HS-5 (cell line): ENCODE measurements at places on chromosomes 6 and 20.

DNA sequence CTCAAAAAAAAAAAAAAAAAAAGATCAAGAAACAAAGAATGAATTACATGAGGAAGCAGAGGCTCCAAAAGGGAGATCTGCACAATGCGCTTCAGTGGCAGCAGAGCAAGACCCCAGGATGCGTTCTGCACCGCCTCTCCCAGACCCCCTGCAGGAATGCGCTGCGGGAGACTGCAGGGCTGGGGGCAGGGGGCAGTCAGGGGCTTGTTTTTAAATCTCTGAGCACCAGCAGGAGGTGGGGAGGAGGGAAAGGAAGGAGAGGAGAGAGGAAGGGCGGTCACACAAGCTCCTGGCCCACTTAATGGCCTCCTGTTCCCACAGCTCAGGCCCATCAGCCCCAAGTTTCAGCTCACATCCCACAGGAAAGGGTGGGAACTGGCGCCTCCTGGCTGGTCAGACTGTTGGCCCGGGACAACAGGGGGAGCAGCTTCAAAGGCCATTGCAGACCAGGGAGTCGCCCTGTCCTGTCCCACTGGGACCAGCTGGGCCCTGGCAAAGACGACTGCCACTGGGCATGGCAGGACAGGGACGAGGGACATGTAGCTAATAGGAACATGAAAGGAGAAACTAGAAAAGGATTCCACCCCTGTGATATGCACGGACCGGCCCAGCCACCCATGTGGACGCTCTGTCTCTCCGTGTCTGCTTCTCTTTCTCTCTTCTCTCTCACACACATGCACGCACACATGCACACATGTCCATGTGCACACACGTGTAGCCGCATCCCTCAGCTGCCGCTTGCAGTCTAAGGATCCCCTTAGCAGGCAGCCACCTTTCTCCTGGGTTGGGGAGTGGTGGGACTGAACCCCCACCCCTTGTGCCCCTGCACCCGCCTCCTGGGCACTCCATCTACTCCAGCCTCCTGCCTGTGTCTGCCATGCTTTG lies 34.7 kb downstream of the TFEB start:
- no peak for DNase-seq

GRCh38 chr20:54502179-54502578 lies 26.8 kb downstream of the DOK5 start:
- peak; percentile 100 for DNase-seq

- DNase-seq, result no peak
These were observed 9.9 kb downstream of the PRIM2 start for GRCh38 chr6:57327311-57327710.

DNA sequence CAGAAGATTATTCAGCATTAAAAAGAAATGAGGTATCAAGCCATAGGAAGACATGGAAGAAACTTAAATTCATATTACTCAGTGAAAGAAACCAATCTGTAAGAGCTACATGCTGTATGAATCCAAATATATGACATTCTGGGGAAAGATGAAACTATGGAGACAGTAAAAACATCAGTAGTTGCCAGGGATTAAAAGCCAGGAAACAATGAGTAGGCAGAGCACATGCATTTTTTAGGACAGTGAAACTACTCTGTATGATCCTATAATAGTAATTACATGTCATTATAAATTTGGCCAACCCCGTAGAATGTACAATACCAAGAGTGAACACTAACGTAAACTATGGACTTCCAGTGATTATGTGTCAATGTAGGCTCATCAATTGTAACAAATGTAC lies 92.8 kb upstream of the RNF217 start:
- no peak for DNase-seq

DNA sequence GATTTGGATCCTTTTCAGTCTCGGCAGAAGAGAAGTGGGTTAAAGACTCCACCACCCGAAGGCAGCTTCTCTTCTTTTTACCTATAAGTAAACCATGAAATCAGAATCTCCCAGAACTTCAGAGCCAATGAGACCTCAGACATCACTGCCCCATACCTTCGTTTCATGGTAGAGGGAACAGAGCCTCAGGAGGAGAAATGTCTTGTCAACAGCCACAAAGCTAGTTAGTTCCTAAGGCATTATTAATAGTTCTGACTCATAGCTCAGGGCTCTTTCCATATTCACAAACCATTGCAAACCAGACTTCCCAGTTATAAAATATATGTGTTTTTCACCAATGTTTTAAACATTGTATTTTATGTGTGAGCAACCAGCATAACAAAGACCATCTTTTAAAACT lies 118.7 kb upstream of the RIPOR2 start:
- no peak for DNase-seq

DNA sequence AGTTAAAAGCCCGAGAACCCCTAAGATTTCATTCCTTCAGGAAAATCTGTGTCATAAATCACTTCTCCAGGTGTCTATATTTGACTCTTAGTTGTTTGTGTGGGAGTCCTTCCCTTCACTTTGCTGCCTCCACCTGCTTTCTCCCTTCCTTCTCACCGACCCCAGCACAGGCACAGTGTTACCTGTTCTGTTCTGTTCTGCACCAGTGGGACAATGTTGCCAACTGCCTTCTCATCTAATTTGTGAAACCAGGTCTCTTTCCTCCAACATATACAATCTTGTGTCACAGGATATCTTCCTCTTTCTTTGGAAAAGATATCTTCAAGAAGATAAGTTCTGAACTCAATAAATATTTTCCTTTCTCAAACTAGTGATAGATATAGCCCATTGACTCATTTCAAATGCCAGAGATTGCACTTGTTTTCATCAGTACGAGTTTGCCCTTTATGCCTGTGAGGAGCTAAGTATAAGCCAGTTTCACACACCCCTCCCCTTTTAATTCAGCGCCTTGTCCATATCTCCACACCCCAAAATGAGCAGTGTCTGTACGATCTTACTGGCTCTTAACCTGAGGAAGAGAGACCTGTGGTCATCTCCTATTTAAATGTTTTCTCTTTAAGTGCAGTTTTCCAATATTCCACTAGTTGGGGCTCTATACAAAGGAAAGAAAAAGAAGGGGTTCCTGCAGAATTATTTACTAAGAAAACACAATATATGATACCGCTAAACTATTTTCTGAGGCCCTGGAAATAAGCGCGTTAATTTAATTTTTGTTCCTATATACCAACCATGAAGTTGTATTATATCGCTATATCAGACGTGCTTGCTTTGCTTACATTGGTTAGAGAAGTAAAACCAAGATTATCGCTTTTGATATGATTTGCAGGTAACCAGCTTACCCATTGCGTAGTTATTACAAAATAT lies 81.6 kb upstream of the PREP start:
- DNase-seq, result no peak

- DNase-seq, result peak; percentile 30
These were observed 158.7 kb downstream of the SCML4 start for GRCh38 chr6:107665382-107665781.

GRCh38 chr6:134510920-134511319 lies 193.0 kb upstream of the SGK1 start:
- no peak for DNase-seq

- DNase-seq, result no peak
These were observed 55.9 kb downstream of the IL22RA2 start for GRCh38 chr6:137117581-137117980.

DNA sequence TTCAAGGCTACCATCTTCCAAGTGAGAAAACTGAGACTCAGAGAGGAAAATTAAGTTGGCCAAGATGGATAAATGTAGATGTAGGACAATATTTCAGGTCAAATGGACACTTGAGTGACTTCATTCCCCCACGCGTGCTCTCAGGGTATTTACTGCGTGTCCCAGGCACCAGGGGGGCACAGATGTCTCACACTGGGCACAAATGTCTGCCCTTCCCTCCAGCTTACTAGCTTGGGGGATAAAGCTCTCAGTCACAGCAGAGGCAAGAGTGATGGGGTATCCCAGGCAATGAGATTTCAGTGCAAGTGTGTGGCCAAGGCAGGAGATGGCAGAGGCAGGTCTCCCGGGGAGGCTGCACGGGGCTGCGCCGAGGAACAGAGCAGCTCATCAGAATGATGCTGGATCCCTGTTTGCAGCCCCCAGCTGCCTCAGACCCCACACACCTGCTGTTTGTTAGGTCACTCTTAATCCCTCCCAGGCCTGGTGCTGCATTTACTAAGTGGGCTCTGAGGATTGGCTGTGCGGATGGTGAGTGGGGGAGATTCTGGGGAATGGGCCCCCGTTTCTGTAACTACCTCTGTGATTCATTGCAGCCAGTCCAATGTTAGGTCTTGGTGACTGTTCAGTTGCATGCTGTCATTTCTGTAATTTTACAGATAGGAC lies 44.1 kb downstream of the PTK7 start:
- DNase-seq, result no peak

DNA sequence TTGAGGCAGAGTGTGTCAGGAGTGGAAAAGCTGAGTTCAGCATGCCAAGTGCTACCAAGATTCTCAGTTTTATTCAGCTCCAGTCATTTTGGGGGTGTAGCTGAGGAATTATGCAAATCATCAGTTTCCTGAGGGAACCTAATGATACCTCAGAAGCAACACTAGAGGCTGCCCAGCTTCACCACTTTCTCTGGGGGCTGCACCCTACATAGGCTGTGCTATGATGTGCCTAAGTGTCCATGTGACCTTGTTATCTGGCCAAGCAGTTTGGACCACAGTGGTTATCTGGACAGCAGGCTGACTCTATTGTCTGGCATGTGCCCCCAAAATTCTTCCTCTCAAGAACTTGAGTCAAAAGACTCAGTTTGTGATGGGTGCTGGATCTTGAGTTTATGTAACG lies 374.6 kb upstream of the SYNCRIP start:
- DNase-seq, result no peak

DNA sequence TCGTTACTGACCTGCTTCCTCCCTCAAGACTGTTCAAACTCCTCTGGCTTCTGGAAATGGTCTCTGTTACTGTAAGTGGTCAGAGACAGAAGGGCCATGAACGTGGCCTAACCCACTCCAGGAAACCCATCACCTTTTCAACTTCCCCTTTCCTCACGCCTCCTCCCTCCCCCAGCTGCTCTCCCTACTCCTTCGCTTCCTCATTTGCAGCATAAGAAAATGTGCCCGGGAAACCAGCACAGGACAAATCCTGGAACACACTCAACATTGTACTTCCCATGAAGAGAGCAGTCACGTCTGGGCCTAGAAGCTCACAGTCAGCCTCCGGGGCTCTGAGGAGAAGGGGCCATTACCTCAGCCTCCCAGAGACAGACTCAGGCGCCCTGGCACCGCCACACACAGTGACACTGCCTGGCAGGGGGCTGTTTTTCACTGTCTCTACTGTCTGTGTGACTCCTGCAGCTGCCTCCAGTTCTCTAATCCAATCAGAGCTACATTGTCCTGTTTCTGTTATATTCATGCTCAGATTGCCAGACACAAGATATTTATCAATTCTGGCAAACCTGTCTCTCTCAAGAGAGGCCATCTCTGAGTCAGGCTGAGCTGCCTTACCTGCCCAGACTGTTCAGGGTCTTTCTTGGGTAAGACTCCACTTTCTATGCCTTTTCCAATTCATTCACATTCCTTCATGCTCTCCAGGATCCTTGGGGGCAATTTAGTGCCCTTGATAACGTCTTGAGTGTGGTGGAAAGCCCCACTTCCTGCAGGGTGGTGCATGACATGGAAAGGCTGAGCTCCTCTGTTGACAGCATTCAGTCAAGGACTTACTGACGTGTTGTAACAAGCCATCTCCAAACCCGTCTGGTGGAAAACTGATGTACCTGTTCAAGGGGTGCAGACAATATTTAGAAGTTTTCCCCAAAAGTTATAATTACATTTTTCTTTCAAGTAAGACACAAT lies 242.2 kb downstream of the HIVEP2 start:
- no peak for DNase-seq

DNA sequence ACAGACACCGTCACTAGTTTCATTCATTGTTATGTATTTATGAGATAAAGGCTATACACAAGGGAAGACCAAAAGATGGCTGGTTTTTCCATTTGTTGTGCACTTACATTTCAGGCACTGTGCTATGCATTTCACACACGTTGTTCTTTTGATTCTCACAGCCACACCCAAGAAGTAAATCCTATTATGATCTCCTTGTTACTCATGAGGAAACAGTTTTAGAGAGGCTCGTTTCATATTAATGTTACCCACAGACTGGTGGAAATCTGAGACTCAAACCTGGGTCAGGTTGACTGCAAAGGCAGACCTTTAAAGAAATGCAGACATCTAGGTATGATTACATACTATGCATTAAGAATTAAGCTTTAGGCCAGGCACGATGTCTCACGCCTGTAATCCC lies 34.9 kb downstream of the SHLD1 start:
- DNase-seq, result no peak
